ENCODE measurements at places on chromosomes 3 and 15. TPM values are rescaled to one million over a fixed set of nuclear protein-coding genes. Genes with fewer than 3 reads are reported as not detected.

EXD1 gene
- not detected for total RNA-seq

FOXB1 gene
- not detected for total RNA-seq

GOLGA8S gene
- total RNA-seq, result 0.09 TPM

DTX3L gene
- 121 TPM for total RNA-seq

CDHR4 gene
- total RNA-seq, result not detected

ZNF860 gene
- total RNA-seq, result 7.5 TPM

TLR9 gene
- total RNA-seq, result 0.27 TPM

All from Calu3 (cell line).